Right lobe of liver (tissue), 6 donors: ENCODE measurements at places on chromosomes 5 and 9. TPM values are rescaled to one million over a fixed set of nuclear protein-coding genes. Genes with fewer than 3 reads are reported as not detected.
A peak's percentile ranks its signal among the peaks of the same experiment; 100 is the strongest.

GRCh38 chr9:108041551-108041950 lies 552.0 kb upstream of the KLF4 start:
- no peak for DNase-seq

GRCh38 chr5:171840711-171841522 lies 55.3 kb downstream of the SMIM23 start:
- DNase-seq = no peak

DNA sequence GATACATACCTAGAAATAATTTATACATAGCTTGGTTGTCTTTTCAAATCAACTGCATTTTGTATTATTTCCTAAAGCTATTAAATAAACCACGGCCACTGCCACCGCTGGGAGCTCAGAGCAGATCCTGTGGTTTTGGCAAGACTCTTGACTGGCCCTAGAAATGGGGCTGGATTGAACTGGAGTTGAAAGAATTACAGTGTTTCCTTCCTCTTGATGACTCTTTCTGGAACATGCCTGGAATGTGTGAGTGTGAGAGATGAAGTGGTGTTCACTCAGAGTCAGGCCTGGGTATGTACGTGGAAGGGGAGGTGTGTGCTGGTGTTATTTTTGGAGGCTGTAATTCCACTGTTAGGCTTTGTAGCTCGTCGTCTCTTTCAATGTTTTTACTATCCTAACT lies 45.9 kb downstream of the TEK start:
- DNase-seq = no peak

DNA sequence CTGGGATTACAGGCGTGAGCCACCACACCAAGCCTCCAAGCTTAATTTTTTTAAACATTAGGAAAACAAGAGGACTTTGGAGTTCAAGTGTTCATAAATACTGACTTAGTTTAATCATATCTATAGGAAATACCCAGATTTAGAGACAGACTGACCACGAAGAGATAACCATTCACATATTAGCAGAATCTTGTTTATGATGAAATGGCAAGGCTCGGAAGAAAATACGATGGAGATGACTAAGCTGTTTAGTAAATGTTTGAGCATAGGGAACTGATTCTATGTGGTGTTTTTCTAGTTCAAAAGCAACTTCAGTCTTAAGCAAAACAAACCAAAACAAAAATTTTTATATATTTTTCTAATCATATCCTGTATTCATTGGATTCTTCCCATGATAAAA lies 13.5 kb upstream of the TUSC1 start:
- DNase-seq = no peak

DNA sequence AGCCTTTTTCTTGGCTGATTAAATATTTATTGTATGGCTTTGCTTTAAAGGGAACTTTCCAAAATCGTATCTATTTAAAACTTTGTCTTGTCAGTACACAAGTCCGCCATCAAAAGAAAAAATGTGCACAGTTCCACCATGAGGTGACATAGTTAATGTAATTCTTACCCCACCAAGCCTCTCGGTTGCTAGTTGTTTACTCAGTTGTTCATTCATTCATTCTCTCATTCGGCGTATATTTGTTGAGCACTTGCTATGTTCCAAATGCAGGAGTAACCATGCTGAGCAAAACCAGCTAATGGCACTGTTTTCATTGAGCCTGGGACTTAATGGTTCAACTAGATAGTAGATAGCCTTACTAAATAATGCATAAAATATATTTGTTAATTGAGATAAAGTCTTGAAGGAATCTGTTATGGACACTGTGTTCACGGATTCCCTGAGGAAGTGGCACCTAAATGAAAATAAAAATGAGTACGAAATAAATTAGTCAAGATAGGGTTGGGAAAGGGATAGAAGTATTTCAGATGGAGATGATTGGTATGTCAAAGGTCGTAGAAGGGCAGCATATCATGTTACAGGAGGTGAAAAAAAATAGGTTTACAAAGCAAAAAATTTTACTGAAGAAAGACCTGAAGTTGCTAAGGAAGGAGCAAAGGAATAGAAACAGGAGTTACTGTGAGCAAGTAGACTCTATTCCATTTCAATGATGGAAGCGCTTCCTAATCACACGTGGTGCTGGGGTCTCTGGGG lies 1.5 kb downstream of the DCAF10 start:
- DNase-seq = no peak

The BTNL8 gene
- total RNA-seq = 0.43 TPM

The LCN15 gene
- total RNA-seq = not detected

The SMARCA2 gene
- 46.2 TPM for total RNA-seq

DNA sequence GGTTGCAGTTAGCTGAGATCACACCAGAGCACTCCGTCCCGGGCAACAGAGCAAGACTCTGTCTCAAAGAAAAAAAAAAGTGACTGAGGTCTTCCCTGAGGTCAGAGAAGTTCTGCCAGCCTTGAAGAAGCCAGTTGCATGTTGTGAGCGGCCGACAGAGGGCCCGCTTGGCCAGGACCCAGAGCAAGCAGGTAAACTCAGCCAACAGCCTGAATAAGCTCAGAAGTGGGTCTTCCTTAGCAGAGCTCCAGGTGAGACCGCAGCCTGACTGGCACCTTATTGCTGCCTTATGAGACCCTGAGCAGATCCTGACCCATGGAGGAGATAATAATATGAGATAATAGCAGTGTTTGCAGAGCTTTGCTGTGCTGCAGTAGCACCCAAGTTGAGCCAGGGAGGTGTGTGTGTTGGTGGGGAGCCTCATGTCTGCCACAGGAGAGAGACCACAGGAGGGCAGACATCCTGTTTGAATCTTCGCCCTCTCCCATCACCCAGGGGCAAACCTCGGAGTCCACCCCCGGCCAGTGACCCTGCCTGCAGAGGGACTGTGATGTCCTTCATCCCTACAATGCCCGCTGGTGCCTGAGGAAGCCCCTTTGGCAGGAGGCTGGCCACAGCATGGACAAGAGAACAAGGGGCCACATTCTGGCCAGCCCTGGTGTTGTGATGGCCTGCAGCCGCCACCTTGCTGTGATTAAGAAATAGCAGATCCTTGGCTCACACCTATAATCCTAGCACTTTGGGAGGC lies 10.8 kb upstream of the BARX1 start:
- no peak for DNase-seq

The MAMDC2 gene
- not detected for total RNA-seq

The WDR38 gene
- not detected for total RNA-seq

- DNase-seq = no peak
Measured at GRCh38 chr5:10704949-10705621, 55.9 kb downstream of the DAP start.

GRCh38 chr9:30744871-30745270 lies 1639.6 kb upstream of the ACO1 start:
- DNase-seq = no peak

The C5orf58 gene
- total RNA-seq = not detected

The LCN9 gene
- total RNA-seq = not detected

GRCh38 chr5:34724741-34725140 lies 68.6 kb downstream of the RAI14 start:
- DNase-seq = no peak

The RCL1 gene
- 57.7 TPM for total RNA-seq

GRCh38 chr5:125584140-125584520 lies 837.7 kb upstream of the ZNF608 start:
- no peak for DNase-seq

DNA sequence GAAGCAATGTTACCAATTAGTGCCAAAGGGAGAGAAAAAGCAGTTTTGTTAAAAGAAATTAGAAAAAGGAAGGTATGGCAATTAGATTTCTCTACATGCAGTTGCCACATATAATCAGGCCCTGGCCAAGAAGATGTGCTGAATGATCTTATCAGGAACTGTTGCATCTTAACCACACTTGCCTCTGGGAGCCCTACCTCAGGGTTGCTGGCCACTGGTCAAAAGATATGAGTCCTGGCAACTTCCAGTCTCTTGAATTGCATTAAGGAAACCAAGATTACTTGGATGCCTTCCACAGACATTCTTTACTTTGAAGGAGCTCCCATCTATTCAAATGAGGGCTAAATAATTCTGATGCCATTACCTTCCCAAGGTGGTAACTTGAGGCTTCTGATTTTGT lies 60.4 kb downstream of the TNC start:
- no peak for DNase-seq

- no peak for DNase-seq
Measured at GRCh38 chr5:85967681-85968080, 650.1 kb upstream of the COX7C start.

The ICE1 gene
- 9.7 TPM for total RNA-seq

The SPATA9 gene
- total RNA-seq = 0.40 TPM

DNA sequence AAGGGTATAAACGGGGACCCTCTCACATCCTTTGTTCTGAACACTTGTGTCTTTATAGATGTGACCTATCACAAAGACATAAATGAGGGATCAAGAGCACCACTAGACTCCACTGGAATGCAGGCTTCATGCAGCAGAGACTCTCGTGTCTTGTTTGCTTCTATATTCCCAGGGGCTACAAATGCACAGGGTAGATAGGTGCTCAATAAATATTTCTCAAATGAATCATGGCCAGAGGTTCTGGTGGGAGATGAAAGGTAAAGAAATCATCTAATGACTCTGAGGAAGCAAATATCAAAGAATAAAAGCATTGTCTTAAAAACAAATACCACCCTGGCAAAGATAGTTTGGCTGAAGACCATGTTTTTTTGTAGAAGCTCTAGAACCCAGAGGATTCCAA lies 6.6 kb downstream of the SLC36A3 start:
- DNase-seq = no peak

- no peak for DNase-seq
Measured at GRCh38 chr5:10254686-10255085, 4.6 kb downstream of the CCT5 start.

DNA sequence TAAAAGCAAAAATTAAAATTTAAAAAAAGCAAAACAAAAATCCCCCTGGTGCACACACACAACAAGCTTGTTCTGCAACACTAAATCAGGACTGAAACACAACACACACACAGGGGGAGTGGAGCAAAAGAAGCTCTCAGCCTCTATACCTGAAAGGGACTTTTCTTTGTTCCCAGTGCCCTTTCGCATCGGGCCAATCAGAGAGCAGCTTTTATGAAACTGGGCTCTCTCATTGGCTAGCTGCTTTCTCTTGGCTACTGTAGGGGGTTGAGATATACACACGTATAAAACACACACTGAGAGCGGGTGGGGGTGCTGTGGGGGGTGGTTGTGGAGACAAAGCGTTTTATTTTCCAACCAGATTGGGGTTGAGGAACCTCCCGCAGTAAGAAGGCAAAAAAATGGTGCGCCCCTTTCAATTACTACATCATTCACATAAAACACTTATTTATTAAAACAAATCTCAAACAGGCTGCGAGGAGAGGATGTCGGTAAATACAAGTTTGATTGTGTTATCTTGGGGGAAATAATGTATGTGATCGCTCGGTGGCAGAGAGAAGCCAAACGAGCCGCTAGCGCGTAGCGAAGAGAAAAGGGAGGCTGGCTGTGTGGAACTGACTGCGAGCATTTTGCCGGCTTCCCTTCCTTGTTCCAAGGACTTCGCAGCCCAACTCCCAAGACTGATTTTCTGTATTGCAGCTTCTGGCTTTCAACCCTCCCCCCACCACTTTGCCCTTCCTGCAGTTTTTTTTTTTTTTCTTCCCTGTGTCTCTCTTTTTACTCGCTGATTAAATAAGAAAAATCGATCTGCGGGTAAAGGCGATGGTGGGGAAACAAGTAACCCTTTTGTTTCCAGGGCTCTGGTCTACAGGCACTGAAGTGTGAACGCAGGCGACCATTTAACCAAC lies 2.5 kb upstream of the ZNF608 start:
- peak; percentile 85 for DNase-seq

DNA sequence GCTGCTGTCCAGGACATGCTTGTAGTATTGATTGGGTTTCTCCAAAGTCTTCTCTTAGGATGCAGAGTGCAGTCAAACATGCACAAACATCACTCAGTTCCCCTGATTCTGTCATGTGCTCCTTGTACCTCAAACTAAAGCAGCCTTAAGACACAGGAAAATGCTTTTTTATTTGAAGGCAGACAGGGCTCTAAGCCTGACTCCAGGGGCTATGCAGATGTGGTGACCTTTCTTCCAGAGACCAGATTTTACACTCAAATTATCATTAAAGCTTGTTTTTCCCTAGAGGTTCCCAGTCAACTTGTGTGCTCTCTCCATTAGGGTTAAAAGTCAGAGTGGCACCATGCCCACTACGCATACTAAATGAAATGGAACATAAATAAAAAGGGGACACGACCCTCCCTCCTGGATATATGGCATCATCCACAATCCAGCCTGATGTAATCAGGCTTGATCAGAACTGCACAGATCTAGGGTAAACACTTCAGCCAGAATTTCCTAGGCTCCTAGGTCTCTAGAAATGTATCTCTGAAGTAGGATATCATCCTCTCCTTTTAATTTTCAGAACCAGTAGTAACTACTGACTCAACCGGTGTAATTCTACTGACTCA lies 771.1 kb downstream of the NR2F1-AS1 start:
- DNase-seq = no peak

DNA sequence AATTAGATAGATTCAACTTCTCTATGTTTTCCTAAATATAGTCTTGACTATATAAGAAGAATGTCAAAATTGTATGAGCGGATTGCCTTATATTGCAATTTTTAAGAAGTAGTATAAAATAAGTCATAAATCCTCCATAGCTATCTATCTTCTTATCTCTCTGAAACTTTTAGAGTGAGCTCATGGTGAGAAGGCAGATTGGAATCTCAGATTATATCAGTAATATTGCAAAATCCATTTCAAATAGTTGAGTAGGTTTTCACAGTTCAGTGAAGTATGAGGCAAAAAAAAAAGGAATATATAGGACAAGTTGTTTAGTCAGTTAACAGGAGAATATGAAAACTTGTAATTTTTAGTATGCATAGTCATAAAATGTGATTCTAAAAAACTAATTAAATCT lies 156.4 kb downstream of the FAM174A start:
- no peak for DNase-seq

DNA sequence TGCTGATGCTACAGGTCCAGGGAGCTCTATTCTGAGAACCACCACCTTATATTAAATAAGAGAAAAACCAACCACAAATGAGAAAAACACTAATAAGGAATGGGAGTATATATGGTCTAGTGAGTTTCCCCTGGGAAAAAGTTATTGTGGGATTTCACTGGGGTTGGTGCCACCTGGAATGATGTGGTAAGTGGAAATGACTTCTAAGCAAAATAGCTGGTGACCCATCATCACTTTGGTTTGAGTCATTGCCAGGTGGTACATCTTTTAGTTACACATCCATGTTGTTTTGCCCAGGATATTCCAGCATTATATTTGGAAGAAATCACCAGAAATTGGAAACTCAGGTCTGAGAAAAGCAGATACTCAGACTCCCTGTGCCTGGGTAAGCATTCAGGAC lies 437.3 kb downstream of the DTWD2 start:
- DNase-seq = no peak

GRCh38 chr5:160969645-160970044 lies 117.6 kb upstream of the ATP10B start:
- no peak for DNase-seq
